Activated CD8-positive, alpha-beta memory T cell treated with anti-CD3 and anti-CD28 coated beads for 24 hours (primary cell): ENCODE measurements at places on chromosomes 5 and 9.

DNA sequence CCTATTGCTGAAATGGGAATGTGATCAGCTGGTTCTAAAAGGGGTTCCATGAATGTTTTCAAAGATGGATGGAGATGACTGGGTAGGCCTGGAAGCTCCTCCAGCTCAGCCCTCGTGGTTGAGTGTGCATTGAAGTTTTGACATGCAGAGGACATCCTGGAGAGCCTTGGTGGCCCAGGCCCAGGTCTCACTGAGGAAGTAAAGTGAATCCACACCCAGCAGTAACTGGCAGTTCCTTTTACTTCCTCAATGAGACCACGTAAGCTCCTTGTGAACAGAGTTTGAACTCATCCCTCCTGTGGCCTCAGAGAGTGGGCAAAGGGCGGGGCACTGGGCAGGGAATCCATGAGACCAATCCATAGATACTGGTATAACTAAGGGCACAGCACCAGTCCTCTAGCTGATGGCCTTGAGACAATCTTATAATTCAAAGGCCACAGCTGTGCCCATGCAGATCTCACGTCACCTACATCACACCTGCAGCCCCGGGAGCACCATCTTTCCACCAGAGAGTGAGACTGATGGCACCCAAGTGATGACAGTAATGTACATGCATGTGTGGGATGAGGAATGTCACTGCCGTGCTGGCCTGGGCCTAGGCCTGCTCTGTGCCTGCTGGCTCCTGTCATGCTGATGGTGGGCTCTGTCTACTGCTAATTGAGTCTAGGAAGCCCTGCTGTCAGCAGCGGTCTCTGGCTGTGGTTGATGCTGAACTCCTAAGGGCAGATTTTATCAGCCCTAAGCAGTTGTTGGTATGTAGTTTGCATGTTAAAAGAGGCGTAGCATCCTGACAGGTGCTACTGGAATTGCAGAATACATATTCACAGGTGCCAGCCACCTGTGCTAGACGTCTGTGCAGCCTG lies 257.8 kb downstream of the FSTL4 start:
- DNase-seq = peak; percentile 50

- DNase-seq = no peak
Observed at GRCh38 chr5:65696892-65697291, 25.0 kb downstream of the SGTB start.

- no peak for DNase-seq
Observed at GRCh38 chr5:141734501-141735229, 52.6 kb upstream of the ARAP3 start.

- DNase-seq = no peak
Observed at GRCh38 chr5:160703547-160704189, 148.3 kb downstream of the ATP10B start.

GRCh38 chr9:129021091-129021490 lies 7.0 kb downstream of the SH3GLB2 start:
- no peak for DNase-seq

DNA sequence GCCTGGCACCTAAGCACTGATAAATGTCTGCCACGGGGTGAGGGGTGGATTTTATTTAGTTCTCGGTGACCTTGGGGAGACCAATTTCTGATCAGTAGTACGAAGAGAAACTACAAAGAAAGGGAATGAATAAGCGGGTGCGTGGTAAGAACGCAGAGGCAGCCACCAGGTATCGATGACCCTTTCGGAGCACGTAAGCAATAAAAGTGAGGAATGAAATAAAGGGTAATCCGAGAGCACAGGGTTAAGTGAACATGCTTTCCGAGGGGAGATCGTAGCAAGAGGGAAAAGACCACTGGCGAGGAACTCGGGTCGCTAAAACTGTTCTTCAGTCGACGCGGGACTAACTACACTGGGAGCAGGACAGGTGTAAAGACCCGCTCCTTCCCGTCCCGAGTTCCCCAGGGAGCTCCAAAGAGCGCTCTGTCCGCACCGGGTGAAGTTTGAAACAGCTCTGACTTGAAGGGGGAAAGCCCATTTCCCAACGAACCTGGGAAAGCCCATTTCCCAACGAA lies 1.1 kb downstream of the ELOVL7 start:
- DNase-seq = no peak

DNA sequence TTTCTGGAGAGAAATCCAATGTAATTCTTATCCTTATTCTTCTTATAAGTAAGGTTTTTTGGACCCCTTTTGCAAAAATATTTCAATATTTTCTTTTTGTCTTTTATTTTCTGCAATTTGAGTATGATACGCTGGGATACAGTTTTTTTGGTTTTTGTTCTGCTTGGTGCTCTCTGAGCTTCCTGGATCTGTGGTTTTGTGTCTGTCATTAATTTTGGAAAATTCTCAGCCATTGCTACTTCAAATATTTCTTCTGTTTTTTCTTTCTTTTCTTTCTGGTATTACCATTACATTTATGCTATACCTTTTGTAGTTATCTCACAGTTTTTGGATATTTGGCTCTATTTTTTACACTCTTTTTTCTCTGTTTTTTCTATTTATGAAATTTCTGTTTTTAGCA lies 50.1 kb downstream of the ZNF618 start:
- DNase-seq = no peak

- DNase-seq = peak; percentile 60
Observed at GRCh38 chr5:400282-401145, 42.5 kb upstream of the EXOC3 start.

DNA sequence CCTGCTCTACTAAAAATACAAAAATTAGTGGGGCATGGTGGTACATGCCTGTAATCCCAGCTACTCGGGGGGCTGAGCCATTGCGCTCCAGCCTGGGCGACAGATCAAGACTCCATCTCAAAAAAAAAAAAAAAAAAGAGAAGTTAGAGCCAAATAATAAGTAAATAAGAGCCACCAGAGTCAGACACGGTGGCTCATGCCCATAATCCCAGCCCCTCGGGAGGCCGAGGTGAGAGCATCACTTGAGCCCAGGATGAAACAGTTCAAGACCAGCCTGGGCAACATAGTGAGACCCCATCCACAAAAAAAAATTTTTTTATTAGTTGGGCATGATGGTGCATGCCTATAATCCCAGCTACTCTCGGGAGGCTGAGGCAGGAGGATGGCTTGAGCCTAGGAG lies 85.8 kb upstream of the LARP1 start:
- no peak for DNase-seq

GRCh38 chr9:68685770-68686169 lies 19.3 kb upstream of the PIP5K1B start:
- DNase-seq = no peak

DNA sequence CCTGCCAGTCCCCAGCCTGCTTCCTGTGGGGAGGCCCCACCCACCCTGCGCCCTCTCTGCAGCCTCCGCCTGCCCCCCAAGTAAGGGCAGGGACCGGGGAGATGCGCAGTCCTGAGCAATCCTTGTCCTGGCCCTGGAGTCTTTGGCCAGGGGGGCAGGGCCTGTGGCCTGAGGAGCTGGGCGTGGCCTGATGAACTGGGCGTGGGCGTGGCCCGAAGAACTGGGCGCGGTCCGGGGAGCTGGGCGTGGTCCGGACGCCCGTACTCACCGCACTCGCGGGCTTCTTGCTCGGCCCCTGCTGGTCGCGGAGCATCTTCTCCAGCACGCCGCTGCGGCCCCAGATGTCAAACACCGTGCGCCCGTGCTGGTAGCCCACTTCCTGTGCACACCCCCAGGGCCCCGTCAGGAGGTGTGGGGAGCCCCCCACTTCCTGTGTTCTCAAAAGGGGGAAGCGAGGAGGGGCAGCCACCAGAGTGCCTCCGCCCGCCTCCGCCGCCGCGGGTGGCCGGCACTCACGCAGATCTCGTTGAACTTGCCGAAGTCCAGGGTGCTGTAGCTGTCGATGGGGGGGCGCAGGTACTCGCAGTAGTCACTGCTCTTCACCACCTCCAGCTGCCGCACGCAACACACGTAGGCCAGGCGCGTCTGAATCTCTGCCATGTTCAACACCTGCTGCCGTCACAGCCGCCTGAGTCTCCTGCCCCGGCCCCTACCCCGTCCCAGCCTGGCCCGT lies 2.7 kb upstream of the NSMF start:
- DNase-seq = peak; percentile 92

DNA sequence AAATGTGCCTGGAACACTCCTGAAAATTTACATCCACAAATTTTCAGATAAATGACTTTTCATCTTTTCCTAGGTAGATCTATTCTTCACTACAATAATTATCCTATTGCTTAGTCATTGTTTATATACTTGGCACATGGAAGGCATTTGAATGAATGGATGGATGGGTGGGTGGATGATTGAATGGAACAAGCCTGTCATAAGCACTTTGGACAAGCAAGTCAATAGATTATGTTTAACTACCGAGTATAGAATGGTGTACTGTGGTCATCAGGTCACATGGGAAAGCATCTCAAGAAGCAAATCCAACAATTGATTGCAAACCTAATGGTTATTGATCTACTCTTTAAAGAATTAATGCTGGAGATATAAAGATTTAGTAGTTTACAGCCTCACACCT lies 114.4 kb upstream of the DMRTA1 start:
- no peak for DNase-seq

DNA sequence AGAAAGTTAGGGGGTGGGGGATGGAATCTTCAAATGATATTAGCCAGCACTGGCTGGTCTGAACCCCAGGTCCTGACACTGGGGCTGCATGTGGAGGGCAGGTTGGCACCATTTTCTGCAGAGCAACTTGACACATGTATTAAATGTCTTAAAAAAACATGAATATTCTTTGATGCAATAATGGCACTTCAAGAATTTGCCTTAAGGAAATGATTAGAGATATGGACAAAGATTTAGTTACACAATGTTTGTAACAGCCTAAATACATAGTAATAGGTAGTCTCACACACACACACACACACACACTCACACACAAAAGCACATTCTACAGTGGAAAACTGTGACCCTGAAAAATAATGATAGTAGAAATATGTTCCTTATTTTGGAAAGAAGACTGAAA lies 3.6 kb downstream of the SVEP1 start:
- no peak for DNase-seq
